Iris pigment epithelial cell (primary cell): ENCODE measurements at places on chromosomes 7 and 10.

DNA sequence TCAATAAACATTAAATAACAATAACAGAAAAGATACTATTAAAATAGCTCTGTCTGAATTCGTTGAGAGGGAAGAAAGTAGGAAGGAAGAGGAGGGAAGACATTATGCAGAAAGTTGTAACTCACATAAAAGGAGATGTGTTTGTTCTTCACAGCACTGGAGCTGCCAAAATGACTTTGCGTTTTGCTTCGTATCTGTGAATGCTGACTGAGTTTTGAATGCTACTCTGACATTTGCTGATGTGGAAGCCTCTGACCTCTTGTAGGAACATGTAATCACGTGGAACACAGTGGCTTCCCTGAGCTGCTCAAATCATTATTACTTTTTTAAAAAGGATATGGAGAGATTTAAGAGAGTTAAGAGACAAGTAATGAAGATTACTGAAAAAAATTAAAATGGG is 15.6 kb upstream of the DGKI start:
- DNase-seq: no peak

GRCh38 chr10:4059471-4060138 is 274.6 kb upstream of the KLF6 start:
- no peak for DNase-seq

- no peak for DNase-seq
Observed at GRCh38 chr7:92653136-92653535, 62.9 kb upstream of the FAM133B start.

DNA sequence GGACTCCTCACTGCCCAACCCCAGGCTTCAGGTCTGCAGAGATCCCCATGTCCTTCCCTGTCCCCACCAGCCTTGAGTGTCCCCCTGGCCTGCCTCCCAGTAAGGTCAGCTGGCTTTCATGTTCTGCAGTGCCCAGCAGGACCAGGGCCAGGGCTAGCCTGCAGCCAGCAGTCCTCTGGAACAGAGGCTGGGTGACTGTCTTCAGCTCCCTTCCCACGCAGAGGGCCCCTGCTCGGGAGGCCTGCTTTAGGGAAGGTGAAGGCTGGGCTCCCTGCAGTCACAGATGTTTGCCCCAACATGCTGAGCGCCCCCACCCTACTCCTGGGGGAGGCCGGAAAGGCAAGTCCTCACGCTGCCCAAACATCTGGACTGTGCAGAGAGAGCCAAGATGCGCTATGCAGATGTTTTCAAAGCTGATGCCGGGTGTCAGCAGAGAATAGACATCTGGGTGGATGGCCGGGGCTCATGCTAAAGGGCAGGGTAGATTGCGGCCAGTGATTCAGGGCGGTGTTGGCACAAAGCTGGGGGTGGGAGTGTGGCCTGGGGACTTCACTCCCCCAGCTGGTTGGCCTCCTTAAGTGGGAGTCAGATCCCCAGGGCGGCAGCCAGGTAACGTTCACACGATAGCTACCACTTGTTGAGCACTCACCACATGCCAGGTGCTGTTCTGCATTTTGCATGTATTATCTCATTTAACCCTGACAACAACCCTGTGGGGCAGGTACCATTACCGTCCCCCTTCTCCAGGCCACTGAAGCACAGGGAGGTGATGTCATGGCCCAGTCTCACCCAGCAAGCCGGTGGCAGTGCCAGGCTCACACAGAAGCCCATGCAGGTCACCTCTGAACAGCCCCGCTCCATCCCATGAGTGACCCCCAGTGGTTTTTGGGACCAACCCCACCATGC is 71.2 kb upstream of the COL13A1 start:
- DNase-seq: no peak

GRCh38 chr10:32629910-32630309 is 184.0 kb downstream of the CCDC7 start:
- DNase-seq: no peak

GRCh38 chr10:1575481-1576244 is 161.7 kb downstream of the ADARB2 start:
- DNase-seq: no peak

DNA sequence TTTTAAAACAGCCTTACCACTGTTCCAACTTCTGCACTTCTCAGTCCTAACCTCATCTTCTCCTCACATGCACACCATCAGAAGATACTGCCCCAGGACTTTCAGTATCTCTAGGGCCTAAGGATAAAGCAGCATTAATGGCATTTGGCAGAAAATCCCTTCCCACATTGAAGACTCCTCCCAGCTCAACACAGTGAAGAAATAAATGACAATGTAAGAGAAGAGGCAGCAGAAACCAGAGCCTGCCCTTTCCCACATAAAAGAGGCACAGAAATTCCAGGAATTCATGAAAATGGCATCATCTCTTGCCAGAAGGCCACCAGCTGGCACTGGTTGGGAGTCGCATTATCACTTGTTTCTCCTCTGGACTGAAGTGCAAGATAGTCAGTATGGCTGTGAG is 3.7 kb downstream of the GCC1 start:
- DNase-seq: no peak

- no peak for DNase-seq
Observed at GRCh38 chr7:138138244-138138643, 62.0 kb downstream of the AKR1D1 start.

DNA sequence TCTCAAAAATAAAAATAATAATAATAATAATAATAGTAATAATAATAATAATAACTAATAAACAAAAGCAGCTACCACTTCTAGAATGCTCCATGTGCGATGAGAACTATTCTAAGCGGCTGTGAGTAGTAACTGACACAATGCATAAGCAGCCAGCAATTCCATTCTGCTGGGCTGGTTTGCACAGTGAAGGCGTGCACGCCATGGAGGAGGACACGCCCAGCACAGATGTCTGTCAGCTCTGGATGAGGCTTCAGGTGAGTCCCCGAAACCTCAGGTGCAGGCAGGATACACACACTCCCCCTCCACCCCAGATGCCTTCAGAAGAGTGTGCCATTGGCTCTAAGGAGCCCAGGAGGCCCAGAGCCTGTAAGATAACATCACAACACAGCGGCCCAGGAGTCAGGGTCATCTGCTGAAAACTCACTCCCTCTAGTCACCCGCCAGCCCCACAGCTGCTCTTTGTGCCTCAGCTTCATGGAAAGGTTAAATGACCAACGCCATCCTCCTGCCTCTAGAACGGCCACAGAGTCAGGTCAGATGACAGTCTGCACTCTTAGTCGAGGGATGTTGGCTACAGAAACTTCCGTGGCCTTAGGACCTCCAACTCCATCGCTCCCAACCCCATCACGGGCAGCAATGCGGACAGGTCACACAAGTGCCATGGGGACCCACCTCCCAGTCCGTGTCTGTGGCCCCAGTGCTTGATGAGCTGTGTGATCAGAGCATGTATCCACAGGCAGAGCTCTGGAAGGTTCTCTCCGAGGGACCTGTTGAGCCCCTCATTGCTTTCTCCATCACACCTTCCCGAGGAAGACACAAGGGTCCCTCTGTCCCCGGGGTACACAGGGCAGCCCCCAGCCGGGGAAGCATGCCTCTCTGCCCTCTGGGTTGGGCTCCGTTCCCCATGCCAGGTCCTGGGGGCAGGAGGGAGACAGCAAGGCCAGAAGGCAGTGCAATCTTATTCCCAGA is 103.9 kb downstream of the CTBP2 start:
- DNase-seq: no peak

GRCh38 chr10:74337330-74338016 is 186.5 kb downstream of the ADK start:
- no peak for DNase-seq

DNA sequence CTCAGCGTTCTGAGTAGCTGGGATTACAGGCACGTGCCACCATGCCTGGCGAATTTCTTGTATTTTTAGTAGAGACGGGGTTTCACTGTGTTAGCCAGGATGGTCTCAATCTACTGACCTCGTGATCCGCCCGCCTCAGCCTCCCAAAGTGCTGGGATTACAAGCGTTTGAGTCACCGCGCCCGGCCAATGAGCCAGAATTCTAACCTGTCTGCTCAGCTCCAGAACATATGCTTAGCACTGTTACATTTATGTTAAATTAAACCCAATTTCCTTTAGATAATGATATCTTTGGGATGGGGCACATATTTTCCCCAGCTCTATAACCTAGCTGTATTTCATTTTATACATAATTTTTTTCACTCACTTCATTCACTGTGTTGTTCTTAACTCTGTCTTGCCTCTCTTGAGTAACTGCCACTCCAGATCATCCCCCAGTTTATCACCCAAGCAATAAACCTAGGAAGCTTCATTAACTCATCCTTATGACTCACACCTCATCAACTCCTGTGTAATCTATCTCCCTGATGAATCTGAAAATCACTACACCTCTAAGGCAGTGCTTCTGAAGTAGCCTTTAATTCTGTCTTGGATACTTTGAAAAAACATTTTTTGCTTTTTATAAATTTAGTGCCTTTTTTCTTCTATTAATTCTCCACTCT is 559.7 kb upstream of the ZWINT start:
- no peak for DNase-seq

GRCh38 chr10:32445036-32445435 is 904 bp upstream of the CCDC7 start:
- no peak for DNase-seq

- no peak for DNase-seq
Observed at GRCh38 chr7:51327287-51327717, 10.7 kb upstream of the COBL start.

GRCh38 chr7:154832557-154833138 is 170.3 kb downstream of the PAXIP1 start:
- peak; percentile 5 for DNase-seq

DNA sequence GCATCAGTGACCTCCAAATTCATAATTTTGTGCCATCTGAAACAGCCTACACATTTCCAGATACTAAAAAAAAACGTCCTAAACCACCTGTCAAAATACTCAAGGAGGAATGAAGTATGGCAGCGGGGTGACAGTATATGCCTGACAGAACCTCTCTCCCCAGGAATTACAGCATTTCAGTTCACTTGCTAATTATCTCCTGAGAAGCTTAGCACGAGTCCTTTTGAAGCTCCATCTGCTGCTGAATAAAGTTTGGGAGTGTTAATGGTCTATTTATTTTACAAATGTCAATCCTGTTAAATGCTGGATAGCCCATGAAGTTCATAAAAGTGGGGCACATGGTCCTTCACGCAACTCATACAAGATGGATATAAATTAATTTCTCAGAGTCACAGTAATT is 29.4 kb upstream of the ANLN start:
- DNase-seq: no peak

- no peak for DNase-seq
Observed at GRCh38 chr7:21548491-21548890, 5.7 kb downstream of the DNAH11 start.

DNA sequence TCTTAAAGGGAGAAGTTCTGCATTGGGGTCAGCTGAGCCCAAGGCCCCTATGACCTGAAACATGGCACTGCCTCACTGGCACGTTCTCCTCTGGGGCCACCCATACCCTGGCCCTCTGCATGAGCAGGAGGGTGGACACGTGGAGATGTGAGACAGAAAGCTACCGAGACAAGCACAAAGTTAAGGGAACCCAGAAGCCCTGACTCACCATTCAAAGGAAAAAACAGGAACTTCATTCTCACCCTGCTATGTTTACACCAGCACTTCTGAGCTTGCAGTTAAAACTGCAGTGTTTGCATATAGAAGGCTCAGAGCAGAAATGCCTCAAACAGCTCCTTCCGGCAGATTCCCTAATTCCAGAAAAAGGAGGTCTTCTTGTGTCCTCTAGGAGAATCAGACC is 41.7 kb downstream of the DENND11 start:
- no peak for DNase-seq

- no peak for DNase-seq
Observed at GRCh38 chr10:11610166-11610825, 1.2 kb downstream of the USP6NL start.

DNA sequence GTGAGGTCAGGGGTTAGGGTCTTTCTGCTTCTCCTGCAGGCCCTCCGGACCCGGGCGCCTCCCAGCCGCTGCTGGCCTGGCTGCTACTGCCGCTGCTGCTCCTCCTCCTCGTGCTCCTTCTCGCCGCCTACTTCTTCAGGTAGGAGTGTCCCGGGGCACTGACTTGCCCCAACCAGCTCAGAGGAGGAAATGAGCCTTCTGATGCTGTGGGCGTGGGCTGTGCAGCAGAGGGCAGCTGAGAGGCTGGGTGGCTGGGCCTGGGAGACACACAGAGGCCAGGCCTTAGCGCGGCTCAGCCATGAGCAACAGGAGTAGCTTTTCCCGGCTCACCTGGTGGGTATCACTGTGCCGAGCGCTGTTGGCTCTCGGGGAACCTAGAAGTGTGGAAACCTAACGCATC is 78.9 kb downstream of the MKI67 start:
- peak; percentile 41 for DNase-seq

DNA sequence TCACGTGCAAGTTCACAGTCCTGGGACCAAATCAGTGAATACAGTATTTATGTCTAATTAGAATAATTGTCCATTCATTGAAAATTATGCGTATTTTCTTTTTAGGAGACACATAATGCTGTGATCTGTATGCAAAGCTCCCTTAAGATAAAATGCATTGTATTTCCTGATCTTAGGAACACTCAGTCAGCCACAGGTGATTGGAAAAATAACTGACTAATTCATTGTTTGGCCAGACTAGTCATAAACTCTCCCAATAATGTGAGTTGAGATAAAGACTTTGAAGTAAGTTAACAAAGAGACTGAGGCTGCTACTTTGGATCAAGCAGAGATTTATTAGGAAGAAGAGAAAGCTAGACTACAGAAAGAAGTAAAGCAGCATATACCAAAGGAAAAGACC is 182.2 kb downstream of the GNAI1 start:
- no peak for DNase-seq

GRCh38 chr7:7705318-7705717 is 13.1 kb downstream of the RPA3 start:
- peak; percentile 51 for DNase-seq

- DNase-seq: no peak
Observed at GRCh38 chr10:131537281-131537680, 225.8 kb upstream of the TCERG1L start.

DNA sequence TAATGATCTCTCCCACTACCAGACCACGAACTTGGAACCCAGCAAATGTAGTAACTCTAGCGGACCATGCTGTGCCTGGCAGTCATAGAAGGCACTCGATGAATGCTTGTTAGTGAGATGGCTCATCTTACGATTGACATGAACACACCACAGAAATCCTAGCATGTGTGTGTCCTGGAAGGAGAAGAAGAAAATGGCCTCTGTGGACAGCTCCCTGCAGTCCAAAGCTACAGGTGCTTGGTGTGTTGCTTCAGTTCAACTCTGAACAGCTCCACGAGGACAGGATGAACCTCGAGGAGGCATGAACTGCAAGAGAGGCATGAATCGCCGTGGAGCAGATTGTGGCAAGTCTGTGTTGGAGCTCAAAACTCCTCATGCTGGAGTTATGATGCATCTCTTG is 93.5 kb downstream of the KLF6 start:
- no peak for DNase-seq
